ENCODE measurements at places on chromosomes 4 and X. TPM values are rescaled to one million over a fixed set of nuclear protein-coding genes. Genes with fewer than 3 reads are reported as not detected.
A peak's percentile ranks its signal among the peaks of the same experiment; 100 is the strongest.

The NPY1R gene
- not detected for total RNA-seq

The VCX2 gene
- not detected for total RNA-seq

The ZNF157 gene
- total RNA-seq: 0.08 TPM

GRCh38 chrX:122545778-122546177 is 638.3 kb upstream of the GRIA3 start:
- no peak for DNase-seq

- no peak for DNase-seq
Measured at GRCh38 chrX:63755892-63756291, 29.1 kb downstream of the ARHGEF9 start.

- DNase-seq: no peak
Measured at GRCh38 chr4:180909279-180909678, 1333.9 kb upstream of the TENM3 start.

DNA sequence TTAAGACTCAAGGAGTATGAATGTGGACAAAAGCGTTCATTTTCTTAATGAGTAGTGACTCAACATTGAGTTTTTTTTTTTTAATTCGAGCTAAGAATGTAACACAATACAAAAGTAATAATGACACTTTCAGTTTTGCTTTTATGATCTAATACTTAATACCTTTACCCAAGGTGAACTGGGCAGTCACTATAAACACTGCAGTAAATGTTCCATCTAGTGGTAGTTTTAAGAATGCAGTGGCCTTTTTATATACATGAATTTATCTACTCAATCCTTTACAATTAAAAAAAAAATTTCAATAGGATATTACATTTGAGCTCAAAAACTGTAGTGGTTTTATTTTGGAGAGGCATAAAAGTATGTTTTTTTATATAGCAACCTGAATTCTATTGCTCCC is 33.9 kb downstream of the PDK3 start:
- DNase-seq: peak; percentile 5

GRCh38 chr4:111689214-111689613 is 456.0 kb upstream of the FAM241A start:
- DNase-seq: peak; percentile 13

DNA sequence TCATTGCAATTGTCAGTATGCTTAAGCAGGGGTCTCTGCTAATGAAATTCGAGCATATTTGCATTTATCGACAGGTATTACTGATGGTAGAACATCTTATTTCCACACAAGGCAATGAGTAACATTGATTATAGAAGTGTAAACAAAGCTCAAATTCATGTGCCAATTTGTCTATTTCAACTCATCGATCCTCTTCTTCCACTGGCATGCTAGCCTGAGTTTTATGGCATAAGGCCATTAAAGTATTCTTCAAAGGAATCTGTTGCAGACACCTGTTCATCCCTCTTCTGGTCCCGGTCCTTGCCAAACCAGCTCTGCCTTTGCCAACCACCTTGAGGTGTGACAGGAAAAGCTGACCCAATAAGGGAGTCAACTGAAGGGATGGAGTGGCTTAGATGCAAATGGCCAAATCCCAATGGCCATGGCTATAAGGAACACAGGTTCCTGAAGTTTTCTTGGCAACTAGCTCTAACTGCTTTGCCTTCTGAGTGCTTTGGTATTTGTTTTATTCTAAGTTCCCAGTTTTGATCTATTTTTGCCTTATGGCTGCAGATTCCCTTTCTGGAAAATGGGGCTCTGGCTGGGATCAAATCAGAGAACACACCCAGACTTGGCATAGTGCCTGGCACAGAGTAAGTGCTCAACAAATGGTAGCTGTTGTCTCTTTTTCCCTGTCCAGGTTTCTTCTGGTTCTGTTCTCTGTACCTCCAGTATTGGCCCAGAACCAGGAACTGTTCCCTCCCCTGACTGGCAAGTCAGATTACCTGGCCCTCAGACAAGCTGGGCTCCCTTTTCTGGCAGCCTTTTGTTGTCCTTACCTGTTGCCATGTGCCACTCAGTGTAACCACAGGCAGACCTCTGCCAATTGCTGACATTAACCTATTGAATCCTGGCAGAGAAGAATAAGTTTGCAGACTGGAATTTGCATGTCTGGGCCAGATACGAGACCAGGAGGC is 63.1 kb downstream of the RTL9 start:
- DNase-seq: no peak

DNA sequence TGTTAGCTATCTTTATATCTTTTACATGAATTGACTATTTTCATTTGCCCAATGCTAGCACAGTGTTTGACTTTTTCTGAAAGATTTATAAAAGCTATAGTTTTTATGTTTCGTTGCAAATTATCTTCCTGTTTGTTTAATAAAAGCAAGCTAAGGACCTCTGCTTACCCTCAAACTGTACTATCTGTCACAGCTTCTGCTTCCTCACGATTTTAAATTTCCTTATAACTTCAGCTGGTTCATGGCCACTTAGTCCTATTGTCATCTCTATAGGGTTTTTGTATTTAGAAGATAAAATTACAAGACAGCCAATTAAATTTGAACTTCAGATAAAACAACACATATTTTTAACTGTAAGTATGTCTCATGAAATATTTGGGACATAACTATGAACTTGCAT is 494.0 kb downstream of the PDGFC start:
- no peak for DNase-seq

DNA sequence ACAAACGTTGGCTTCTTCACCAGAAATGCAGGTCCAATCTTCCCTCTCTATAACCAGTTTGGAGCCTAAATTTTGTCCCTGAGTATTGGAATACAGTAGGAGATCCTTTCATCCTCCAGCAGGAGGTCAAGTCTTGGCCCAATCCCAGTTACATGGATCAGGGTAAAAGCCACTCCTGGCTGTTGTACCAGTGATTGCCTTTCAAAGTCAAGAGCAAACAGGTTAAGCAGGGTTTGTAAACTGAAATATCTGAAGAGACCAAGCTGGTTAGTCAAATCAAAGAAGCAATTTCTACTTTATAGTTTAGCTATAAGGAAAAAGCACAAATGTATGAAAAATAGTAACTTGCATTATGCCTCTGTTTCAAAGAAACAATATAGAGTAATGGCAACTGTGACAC is 329.4 kb downstream of the NAF1 start:
- DNase-seq: no peak

DNA sequence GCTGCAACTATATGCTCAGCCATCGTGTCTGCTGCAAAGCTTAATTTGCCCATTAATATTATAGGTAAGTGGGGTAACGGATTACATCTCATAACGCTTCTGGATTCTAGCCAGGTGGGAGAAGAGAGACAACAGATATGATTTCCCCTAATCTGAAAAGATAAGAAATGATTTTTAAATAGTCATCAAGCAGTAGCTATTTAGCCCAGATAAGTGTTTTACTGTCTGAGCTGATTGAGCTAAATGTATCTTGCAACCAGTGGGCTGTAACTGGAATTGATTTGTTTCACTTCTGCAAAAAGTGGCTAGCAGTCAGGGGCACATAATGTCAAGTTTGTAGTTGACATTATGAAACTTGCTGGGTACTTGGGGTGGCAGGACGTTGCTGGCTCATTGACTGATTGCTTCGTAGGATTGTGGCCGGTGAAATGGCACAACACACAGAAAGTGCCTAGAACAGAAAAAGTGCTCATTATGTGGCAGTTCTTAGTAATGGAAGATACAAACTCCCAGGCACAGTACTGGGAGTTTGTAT is 18.5 kb downstream of the LAP3 start:
- no peak for DNase-seq

DNA sequence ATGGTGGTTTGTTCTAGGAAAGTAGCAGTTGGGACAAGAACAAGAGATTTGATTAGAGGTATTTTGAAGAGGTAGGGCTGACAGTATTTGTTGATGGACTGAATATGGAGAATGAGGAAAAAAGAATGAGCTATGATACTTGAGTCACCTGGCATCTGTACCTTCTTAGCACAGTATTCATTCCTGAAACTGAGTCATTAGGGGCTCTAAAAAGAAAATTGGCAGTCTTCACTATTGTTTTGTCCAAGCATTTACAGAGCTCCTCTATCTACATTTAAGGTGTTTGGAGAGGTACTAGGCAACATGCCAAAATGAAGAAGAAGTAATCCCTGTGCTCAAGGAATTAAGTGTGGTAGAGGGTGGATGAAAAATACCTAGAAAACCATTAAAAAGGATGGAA is 165.8 kb downstream of the SHROOM4 start:
- DNase-seq: no peak

GRCh38 chr4:176645246-176645960 is 147.3 kb downstream of the VEGFC start:
- DNase-seq: no peak

DNA sequence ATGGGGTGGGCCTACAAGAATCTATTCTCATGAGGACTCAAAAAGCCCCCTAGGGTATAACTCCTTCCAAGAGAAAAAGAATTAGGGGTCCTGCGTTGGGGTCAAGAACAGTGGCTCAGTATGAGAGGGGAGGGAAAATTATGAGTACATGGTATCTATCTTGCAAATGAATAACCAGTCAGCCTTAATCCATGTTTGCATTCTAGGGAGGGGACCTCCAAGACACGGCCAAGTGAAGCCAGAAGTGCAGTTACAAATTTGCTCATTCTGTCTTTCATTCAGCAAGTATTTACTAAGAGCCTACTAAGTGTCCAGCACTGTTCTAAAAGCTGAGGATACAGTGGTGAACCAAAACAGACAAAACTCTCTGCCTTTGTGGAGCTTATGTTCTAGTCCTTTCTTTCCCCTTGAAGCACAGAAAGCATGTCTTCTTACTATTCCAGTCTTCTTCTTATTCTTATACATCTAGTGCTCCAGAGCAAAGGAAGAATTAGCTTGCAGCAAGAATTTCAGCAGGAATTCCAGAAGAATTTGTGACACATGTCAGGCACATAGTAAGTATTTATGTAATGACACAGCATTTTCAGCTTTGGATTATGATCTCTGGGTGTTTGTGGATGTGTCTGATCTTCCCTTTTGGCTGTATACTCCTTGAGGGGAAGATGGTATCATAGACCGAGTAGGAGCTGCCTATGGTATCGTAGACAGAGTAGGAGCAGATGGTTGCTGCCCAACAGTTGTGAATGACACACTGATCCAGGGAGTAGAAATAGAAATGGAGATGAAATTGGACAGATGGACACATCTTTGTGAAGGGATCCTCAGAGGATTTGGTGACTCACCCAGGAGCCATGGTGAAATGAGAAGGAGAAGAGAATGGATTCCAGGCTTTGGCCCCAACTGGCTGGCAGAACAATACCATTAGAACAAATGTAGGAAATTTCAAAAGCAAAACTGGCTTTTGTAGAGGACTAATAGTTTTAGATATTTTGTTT is 75.9 kb downstream of the COQ2 start:
- peak; percentile 92 for DNase-seq

GRCh38 chrX:93875621-93876282 is 201.7 kb downstream of the FAM133A start:
- no peak for DNase-seq

All from myocyte (in vitro differentiated cells).